ENCODE measurements at places on chromosomes 12 and 14. TPM values are rescaled to one million over a fixed set of nuclear protein-coding genes. Genes with fewer than 3 reads are reported as not detected.
A peak's percentile ranks its signal among the peaks of the same experiment; 100 is the strongest.

Gene CISTR
- total RNA-seq = not detected

GRCh38 chr14:103450416-103450815 is 65.2 kb downstream of the MARK3 start:
- no peak for DNase-seq

DNA sequence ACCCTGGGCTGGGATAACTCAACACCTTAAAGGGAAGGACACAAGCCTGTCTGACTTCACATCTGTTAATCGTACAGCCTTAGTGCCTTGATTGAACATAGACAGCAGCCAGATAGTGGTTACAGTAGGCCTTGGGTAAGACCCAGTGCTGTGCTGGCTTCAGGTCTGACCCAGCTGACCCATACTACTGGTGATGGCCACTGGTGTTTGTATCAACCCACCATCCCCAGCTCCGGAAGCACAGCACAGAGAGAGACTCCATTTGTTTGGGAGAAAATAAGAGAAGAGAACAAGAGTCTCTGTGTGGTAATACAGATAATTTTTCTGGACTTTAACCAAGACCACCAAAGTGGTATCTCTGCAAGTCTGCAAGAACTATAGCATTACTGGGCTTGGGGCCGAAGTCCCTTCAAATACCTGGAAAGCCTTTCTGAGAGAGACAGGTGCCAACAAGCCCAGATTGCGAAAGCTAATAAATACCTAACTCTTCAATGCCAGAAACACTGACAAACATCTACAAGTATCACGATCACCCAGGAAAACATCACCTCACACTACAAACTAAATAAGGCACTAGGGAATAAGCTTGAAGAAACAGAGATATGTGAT is 330.1 kb upstream of the GARIN2 start:
- DNase-seq = no peak

DNA sequence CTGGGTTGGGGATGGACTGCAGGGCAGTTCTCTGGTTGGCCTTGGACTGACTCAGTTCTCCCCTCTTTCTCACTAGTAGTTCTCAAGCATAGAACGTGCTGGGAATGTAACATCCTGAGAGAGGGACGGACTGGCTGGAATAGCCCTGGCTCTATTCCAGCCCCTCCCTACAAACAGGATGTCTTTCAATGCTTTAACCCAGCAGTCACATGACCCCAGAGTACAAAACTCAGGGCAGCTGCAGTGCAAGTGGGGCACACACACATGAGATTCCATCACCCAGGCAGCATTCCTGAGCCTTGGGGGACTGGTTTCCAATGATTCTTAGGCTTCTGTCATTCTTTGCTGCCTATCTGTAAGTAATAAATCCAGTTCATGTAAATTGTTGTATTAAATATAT is 1.6 kb upstream of the ACOT6 start:
- peak; percentile 18 for DNase-seq

DNA sequence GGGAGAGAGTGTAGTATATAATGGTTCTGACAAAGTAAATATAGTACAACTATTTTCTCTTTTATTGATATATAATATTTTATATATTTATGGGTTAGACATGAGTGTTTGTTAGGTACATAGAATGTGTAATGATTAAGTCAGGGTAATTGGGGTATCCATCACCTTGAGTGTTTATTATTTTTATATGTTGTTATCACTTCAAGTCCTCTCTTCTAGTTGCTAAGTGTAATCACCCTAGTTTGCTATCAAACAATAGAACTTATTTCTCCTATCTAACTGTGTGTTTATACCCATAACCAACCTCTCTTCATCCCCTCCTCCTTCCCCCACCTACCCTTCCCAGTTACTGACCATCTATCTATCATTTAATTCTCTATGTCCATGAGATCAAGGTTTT is 64.2 kb downstream of the BRMS1L start:
- DNase-seq = no peak

Measured in fibroblast of villous mesenchyme (primary cell).